ENCODE measurements at places on chromosomes 6 and 20.

DNA sequence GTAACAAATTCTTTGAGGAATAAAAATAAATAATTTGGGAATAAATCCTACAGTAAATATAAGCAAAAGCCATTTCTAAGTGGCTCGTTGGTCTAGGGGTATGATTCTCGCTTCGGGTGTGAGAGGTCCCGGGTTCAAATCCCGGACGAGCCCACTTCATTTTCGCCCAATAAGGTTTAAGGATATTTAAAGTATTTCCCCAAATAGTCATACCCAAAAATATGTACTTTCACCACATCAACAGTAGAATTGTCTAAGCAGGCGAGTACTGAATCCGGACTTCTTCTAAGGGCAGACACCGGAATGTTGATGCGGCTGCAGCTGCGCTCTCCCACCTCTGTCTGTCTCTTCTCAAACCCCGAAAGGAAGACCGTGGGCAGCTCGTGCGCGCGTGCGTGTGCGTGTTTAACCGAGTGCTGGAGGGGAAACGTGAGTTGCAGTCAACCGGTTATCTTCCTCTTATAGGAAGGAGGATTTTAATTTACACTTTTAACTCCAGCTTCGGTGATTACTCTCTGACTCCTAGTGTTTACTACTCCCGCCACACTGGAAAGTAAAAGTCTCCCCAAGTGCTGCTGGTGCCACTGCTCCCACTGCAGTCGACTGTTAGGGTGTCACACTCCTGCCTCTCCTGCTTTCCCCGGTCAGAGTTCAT lies 155.7 kb upstream of the PRSS16 start:
- no peak for DNase-seq

DNA sequence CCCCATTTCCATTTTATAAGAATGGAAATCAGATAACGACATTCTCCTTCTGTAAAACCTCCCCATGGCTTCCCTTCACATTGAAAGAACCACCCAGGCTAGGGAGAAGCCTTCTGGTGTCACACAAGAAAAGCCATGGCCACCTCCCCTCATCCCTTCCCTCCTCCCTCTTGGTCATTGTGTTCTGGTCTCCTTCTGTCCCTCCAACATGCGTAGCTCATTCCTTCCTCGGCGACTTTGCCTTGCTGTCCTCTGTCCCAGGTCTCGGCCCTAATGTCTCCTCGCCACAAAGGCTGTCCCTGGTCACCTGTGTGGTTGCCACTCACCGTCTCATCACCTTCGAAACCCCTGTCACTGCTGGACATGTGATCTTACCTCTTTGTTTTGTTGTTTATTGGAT lies 193.9 kb downstream of the BCAS1 start:
- no peak for DNase-seq

- no peak for DNase-seq
Observed at GRCh38 chr6:82022614-82023129, 224.9 kb downstream of the IBTK start.

GRCh38 chr20:3976511-3976910 lies 38.8 kb downstream of the RNF24 start:
- no peak for DNase-seq

GRCh38 chr20:63129376-63129965 lies 86.5 kb downstream of the YTHDF1 start:
- DNase-seq = no peak

DNA sequence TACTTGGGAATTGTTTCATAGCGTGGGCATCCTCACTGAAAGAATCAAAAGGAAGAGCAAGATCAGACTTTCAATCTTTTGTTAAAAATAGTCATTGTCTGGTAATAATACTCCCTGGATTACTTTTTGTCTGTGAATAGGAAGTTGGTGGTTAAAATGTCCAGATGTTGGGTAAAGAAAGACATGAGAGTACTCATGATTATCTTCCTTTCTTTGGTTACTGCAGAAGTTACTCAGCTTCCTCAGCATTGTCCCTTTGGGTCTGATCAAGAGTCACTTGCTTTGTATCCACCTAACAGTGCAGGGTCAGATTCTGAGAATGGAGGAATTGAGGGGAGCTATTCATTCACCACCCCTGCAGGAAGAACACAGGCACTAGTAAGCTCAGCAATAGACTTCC lies 54.6 kb downstream of the RIN2 start:
- DNase-seq = no peak

DNA sequence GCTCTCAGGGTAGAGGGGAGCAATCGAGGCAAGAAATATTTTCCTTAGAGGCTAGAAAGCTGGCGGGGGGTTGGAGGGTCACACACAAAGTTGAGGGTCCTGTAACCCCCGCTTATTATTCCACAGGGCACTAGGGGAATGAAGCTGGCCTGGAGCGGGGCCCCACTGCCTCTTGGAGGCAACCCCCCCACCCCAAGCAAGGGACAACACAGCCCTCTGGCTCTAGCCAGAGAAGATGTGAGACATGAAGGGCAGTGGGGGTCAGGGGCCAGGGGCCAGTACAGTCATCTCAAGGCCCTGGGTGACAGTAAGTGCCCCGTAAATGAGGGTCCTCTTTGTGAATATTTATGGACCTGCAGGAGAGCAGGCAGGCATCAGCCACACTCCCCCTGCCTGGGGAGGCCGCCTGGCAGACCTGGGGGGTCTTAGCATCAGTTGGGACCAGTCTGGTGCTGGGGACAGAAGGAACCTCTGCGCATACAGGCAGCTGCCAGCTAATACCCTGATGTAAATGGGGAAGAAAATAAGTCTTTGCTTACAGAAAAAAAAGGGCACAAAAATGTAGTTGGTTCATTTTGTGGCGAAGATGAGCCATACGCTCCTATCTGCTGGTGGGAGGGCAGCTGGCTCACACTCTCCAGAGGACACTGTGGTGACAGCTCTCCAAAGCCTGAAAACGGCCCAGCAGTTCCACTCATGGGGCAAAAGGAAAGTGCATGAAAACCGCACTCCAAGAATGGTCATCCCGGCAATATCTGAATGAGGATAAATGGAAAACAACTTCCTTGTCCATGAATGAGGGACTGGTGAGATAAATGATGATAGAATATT lies 21.9 kb downstream of the SPATA2 start:
- no peak for DNase-seq

DNA sequence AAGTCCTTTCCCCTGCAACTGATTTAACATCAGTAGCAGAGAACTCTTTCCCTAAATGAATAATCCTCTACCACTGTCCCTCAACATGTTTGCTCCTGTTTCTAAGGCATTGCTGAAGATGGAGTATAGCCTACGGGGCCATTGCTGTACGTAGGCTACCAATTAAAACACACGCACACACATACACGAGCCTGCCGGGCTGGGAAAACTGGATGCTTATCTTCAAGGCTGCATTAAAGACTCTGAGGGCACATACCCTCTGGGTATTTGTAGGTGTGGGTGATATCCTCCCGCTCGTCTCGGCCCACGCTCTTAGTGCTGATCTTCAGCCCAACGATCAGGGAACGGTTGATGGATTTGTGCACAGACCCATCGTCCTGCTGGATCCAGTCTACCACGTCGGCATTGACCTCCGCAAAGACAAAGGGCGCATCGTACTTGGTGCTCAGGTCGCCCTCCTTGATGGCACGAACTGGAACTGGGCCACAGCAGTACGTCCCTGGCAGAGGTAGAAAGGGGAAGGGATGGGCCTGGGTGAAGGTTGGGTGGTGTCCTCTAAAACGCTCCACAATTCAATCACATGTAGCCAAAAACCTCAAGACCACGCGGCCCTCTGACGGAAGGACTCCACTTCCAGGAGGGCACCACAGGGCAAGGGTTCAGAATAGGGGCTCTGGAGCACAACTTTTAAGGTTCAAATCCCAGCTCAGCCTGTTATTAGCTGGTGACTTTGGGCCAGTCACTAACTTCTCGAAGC lies 25.7 kb downstream of the TGM2 start:
- DNase-seq = no peak

DNA sequence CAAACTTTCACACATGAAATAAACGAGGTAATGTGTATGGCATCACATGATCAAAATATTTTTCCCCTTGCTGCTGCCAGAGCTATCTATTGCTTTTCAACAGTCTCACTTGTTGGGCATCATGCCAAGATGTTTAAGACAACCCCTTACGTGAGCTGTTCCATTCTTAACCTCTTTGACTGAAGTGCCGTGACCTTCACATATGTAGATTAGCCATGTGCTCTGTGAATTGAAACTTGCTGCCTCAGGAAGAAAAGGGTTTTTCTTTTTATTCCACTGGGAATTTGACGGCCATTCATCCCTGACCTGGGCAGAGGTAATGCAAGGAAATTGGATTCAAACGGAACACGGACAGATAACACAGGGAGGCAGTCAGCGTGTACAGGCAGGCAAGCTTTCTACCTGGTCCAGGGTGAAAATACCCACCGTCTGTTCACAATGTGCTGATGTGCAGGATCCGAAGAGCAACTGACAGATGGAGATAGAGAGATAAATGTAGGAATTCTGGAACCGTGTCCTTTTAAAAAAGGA lies 14.2 kb downstream of the ARID1B start:
- DNase-seq = no peak

GRCh38 chr20:53037621-53038020 lies 65.5 kb downstream of the TSHZ2 start:
- DNase-seq = no peak

DNA sequence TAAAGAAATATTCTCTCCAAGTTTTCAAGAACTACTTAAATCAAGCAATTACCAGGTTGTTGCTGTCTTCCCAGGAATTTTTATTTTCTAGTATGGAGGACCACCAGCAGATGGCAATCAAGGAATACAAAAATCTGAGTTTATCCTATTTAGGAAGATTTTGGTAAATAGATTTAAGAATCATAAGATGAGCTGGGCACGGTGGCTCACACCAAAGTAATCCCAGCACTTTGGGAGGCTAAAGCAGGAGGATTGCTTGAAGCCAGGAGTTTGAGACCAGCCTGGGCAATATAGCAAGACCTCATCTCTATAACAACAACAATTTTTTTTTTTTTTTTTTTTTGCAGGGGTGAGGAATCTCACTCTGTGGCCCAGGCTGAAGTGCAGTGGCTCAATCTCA lies 19.3 kb upstream of the SEC63 start:
- DNase-seq = no peak

- DNase-seq = no peak
Observed at GRCh38 chr6:149229096-149229495, 88.4 kb upstream of the TAB2 start.

GRCh38 chr20:46523108-46523507 lies 9.7 kb upstream of the ZNF334 start:
- DNase-seq = no peak

- no peak for DNase-seq
Observed at GRCh38 chr6:31701666-31702404, 1.3 kb downstream of the ABHD16A start.

DNA sequence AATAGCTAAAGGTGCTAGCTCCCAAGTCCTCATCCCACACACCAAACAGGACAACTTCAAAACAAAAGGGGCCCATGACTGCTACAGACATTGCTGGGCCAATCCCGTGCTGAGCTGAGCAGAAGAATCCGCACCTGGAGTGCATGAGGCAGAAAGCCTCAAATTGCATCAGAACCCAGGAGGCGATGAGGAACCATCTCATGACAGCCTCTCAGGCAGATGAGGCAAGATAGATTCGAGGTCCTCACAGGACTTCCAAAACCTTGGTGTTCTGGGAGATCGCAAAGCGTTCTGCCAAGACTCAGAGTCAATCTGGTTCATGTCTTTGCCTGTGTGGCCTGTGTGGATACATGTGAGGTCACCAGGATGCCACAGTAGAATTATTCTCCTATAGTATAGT lies 32.8 kb upstream of the SSTR4 start:
- no peak for DNase-seq

DNA sequence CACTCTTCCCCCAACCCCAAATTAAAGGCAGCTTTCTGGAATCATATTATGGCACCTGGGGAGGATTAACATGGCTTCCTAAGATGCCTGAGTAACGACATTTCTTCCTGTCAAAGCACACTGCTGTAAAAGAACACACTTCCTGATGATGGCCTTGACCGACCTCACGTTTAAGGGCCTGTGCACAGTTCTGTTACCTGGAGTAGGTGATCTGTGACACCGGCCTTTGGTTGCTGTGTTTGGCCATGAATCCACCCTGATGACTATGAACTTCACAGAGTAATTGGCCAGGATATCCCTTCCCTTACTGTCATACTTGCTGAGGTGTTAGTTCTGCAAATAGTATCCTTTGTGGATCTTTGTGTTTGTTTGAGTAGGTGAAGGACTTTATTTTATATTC lies 45.8 kb downstream of the PLCB4 start:
- DNase-seq = no peak

- no peak for DNase-seq
Observed at GRCh38 chr20:64101731-64102621, 5.4 kb downstream of the NPBWR2 start.

All from activated CD8-positive, alpha-beta memory T cell treated with anti-CD3 and anti-CD28 coated beads for 1 hour (primary cell).